ENCODE measurements at places on chromosomes 3 and 15.

GRCh38 chr3:189186101-189186500 lies 14.3 kb downstream of the TPRG1 start:
- DNase-seq = no peak

DNA sequence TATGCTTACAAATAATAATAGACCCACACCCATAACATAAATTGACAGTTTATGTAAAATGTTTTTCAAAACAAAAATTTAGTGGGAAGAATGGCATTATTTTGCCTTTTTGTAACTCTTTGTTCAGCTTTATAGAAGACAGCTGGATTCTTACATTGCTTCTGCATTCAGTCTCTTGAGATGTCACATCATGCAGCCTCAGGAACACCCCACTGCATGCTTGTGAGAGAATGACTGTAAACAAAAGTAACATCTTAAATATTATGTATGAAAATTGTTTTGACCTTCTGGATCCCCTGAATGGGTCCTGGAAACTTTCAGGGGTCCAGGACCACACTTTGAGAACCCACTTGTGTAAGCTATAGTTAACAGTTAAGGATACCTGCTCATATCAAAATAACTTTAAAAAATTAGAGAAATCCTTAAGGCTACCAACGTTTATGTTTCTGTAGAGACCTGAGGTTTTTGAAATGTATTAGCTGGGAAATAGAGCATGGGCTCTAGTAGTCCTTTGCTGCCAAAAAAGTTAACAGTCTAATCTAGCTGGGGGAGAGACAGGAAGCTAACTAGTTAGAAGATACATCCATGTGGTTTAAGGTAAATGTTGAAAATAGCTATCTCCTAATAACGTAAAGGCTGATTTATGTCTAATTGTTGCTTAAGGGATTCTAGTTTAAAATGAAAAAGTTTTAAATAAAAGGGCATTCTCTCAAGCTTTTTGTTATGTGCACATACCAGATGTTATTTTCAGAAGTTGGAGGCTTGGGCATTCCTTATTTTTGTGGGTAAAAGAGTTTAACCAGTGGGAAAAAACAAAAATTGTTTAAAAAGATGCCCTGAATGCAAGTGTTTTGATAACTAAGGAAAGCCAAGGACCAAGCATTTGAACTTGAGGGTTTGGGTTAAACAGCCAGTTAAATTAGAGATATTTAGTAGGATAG lies 3.8 kb downstream of the USP3 start:
- DNase-seq = no peak

DNA sequence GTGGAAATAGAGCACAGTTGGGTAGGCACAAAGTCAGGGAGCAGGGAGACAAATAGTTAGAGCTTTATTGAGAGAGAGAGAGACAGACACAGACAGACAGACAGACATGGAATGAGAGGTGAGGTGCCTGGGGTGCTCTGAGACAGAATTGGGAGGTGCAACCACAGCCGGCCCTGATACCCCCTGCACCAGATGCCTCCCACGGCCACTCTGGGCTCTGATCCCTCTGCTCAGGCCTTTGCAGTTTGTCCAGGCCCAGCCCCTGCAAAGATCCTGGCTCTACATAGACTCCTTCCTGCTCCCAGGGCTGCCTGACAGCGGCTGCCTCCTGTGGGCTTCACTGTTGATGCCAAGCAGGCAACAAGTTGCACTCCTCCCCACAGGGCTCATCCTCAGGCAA lies 283.8 kb downstream of the GABRG3 start:
- no peak for DNase-seq

DNA sequence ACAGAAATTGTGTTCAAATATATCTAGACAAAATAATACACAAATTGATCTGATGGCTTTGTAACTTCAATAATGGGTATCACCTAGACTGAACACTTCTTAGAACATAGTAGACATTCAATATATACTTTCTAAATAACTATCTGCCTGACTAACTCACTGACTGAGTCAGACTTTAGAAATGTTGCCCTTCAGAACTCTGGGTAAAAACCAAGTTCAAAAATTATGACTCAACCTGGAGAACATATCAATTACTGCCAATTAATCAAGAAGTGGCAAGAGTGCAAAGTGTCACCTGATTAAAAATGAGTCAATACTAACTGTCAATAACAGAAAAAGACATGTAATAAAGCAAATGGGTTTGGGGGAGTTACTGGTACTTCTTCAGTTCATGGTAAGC lies 144.6 kb upstream of the TMCO5A start:
- no peak for DNase-seq

- DNase-seq = no peak
These were observed 7.2 kb downstream of the SH3BP5 start for GRCh38 chr3:15325228-15325627.
